Stimulated activated CD4-positive, alpha-beta T cell treated with anti-CD3 and anti-CD28 coated beads, Interleukin-15, amount 100 ng/mL, for 24 hours (primary cell): ENCODE measurements at places on chromosomes 7 and 10.

DNA sequence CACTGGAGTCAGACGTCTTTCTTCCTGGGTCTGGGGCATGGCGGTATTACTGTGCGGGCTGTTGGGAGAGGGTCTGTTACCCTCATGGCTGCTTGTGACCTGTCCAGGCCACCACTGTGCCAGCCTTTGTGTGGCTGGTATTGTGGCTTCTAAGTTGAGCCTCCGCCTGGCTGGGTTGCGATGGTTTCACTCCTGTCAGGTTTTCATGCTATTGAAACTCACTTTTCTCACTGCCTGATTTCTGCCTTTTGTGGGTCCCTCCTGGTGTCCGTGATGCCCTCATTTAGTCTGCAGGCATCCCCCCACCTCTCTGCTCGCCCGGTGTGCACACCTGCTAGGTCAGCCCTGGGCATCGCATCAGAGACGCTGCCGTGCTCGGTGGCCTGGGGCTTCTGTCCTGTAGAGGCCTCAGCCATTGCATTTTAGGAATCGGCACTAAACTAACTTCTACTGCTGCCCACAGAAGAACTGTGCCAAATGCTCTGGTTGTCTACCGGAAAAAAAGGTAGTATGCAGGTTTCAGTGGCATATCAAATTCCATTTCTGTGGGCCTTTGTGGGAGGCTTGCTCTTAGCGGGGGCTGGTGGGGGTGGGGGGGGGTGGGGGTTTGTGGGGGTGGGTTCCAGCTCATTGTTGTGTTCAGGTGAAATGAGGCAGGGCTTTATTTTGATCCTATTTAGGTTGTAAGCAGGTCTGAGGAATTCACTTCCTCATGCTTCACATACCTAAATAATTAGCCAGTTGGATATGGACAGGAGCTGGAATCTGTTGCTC lies 64.3 kb downstream of the MGMT start:
- DNase-seq = no peak

- no peak for DNase-seq
These were observed 259.3 kb downstream of the ARHGAP12 start for GRCh38 chr10:31669357-31669756.

- DNase-seq = no peak
These were observed 92.5 kb downstream of the TRIL start for GRCh38 chr7:28865601-28866144.

- no peak for DNase-seq
These were observed 122.8 kb downstream of the CUBN start for GRCh38 chr10:17006631-17007417.

GRCh38 chr7:95104739-95105138 lies 197.3 kb downstream of the PPP1R9A start:
- DNase-seq = no peak

DNA sequence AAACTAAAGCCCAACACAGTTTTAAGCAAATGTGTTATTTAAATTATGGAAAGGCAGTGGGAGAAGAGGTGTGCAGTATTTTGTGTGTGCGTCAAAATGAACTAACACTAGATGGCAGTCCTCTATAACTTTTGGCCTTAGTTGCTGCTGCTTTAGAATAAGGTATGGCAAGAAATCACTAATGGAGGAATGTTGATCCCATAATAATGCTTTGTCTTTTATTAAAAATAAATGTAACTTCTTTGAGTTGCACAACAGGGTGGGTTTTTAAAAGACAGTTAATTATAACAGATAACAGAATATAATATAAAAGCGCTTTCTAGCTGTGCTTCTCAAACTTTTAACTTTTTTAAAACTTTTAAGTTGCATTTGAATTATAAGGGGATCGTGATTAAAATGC lies 56.4 kb downstream of the BBS9 start:
- no peak for DNase-seq

GRCh38 chr10:30583778-30584415 lies 45.7 kb downstream of the LYZL2 start:
- peak; percentile 9 for DNase-seq

DNA sequence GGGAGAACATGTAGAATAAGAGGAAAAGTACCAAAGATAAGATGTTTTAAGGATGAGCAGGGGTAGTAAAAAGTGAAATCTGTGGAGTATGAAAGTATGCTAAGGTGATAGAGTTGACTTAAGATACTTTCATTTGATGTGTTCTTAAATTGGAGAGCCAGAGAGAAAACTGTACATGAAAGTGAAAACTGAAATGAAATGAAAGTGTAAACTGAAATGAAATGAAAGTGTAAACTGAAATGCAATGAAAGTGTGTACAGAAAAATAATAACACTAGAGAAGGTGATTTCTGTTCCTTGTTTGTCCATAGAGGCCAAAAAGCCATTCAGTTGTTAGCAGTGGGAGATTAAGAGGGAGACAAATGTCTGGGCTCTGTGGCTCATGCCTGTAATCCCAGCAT lies 17.5 kb downstream of the AHR start:
- no peak for DNase-seq

- DNase-seq = no peak
These were observed 94.5 kb downstream of the RGS10 start for GRCh38 chr10:119447823-119448546.

DNA sequence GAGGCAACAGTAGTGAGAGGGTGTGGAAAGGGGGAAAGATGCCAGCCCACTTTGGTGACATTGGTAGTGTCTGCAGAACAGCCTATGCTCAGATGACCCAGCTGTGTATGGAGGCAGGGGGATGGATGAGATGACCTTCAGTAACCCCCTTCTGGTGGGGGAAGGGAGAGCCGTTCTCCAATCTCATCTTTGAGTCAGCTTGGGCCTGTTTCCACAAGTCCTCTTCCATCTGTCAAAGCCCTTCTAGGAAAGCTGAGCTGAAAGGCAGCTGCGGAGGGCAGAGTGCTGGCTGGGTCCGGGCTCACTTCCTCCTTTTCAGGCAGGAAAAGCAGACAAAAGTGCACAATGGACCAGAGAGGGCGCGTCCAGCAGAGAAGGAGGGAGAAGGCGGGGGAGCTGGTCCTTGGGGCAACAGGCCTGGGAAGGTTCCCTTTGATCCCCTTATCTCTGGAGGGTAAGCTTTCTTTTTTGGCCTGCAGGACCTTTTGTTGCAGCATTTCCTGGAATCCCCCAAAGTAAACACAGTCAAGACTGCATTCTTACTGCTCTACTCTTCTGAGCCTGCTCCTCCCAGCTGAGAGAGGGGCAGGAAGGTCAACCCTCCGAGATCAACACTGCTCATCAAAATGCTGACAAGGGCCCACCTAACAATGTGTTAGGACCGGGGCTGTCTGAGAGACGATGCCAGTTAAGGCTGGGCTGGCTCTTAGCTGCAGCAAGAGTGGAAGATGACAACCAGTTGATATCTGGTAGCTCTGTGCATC lies 1.2 kb upstream of the LRMDA start:
- DNase-seq = no peak

- DNase-seq = no peak
These were observed 75.9 kb upstream of the SP8 start for GRCh38 chr7:20862554-20862953.

- DNase-seq = no peak
These were observed 74.8 kb upstream of the CXCL12 start for GRCh38 chr10:44459671-44460070.

DNA sequence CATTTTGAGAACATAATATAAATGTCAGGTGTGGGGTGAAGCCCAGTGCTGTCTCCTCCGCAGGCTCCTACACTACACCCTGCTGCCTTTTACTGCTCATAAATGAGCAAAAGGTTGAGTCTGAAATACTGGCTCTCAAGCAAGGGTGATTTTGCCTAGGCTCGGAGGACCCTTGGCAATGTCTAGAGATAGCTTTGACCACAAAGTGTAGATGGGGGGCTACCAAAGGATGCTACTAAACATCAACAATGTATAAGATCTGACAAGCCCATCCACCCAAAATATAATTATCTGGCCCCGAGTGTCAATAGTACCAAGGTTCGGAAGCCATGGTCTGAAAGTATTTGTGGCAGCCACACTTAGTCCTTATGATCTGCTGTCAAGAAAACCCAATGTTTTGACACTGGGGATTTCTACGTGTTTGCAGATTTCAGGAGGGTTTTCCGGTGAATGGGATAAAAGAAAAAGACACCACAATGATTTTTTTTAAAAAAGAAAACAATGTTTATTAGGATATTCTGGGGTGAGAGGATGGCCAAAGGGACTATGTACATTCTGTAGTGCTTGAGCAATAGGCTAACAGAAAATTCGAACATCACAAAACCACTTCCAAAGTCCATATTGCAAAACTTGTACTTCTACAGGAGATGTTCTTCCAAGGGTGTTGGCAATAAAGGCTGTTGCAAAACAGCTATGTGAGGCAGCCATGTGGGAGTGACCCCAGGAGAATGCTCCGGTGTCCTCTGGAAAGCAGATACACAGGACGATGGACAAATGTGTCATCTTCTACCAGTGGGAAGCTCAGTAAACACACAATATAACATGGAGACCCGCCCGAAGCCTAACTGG lies 216.3 kb downstream of the GFRA1 start:
- DNase-seq = no peak

GRCh38 chr7:41567731-41568114 lies 135.2 kb downstream of the INHBA start:
- DNase-seq = no peak

DNA sequence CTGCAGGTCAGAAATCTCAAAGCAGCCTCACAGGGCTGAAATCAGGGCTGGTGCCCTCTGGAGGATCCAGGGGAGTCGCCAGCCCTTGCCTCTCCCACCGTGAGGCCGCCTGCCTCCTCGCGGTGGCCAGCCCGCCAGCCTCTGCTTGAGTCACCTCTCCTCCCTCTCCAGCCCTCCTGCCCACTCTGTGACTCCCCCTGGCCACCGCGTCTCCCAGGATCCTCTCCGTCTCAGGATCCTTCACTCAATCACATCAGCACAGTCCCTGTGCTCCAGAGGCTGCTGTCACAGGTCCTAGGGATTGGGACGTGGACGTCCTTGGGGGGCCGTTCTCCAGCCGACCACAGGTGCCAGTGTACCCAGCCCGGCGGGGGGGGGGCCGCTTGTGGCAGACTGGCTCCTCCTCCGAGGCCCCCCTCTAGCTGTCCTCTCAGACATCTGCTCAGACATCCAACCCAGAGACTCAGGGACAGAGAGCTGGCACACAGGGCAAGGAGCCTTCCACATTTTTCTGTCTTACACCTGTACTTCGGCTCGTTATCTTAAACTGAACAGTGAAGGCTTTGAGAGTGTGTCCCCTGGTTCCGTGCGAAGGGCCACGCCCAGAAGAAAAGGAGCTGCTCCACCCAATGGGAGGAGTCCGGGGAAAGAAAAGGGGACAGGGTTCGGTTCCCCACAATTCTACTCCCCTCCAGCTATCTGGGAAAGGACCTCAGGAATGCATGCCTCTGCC lies 9.4 kb upstream of the PPP2R2D start:
- DNase-seq = no peak

GRCh38 chr10:106450966-106451365 lies 713.5 kb downstream of the SORCS1 start:
- no peak for DNase-seq

GRCh38 chr7:122300211-122300932 lies 4.2 kb downstream of the FEZF1 start:
- DNase-seq = no peak

DNA sequence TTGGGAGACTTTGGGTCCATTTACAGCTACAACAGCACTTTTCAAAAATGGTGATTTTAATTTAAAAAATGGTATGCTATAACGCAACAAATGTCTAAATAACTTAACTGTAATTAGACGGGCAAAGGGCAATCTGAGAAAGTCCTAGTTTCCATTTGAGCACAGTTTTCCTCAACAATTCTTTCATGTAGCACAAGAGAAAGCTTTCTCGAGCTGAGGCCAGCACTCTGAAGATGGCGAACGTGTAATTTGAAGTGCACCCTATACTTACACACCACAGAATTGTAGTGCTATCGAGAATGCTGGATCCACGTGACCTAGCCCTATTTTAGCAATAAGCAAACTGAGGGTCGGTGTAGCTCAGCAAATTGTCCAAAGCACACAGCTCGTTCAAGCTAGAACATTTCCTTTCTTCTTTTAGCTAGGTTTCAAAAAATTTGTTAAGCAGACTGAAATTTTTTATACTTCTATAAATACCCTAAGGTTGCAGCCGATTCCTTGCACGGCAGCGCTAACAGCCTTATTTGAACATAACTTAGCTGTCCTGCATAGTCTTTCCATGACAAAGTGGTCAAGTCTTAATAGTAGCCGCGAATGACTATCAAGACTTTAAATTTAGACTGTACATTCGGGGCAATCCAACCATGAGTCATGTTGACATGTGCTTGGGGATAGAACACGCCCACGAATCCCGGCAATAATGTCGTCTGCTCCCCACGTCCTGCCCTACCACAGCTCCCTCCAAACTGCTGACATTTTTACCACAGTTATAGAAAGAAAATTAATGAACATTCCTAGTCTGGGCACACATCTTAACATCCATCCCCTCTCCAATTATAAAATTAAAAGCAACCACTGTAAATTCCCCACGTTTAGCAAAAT lies 10.0 kb downstream of the KLF6 start:
- DNase-seq = peak; percentile 39

- no peak for DNase-seq
These were observed 542.9 kb upstream of the GALNT17 start for GRCh38 chr7:70589010-70589409.

DNA sequence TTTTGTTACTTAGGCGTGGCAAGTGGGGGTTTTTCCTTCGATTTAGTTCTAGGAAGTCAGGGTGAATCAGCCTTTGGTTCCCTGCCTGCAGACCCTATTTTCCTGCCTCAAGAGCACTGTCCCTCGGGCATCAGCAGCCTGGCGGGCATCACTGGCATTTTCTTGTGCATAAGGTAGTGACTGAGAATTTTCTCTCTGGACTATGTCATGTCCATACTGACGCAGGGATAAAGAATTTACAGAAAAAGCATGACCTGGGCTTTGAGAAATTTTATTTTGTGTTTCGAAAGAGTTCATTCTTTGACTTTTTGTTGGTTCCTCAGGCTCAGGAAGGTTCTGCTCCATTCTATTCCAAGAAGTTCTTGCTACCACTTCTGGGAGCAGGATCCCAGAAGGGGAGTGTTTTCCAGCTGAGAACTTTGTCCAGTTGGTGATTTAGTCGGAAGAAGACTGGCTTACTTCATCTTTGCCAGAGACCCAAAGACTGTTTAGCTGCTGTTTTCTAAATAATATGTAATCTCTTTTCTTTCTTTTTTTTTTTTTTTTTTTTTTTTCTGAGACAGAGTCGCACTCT lies 213.9 kb upstream of the SH2B2 start:
- DNase-seq = no peak

DNA sequence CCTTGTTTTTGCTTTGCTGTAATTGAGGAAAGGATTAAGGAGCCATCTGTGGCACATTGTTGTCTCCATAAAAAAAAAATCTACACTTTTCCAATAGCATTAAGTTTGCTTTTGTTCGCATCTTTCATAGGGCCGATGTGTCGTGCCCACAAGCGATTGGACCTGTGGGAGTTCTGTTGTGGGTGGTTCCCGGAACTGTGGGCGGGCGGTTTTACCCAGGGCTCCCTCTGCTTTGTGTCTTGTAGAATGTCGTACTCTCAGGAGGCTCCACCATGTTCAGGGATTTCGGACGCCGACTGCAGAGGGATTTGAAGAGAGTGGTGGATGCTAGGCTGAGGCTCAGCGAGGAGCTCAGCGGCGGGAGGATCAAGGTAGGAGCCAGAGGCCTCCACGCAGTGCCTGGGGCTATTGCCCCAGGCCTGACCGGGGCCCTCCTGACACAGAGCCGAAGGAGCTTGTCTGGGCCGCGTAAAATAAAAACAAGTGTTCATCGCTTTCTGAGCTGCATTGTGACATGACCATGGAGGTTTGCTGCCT lies 92.4 kb downstream of the ACTR3B start:
- DNase-seq = no peak
